Osteoblast (primary cell): ENCODE measurements at places on chromosomes 3 and 15. TPM values are rescaled to one million over a fixed set of nuclear protein-coding genes. Genes with fewer than 3 reads are reported as not detected.

EEF1AKMT4 gene
- 2.7 and 3.3 TPM in 2 replicates for total RNA-seq

PAK6 gene
- total RNA-seq = not detected in 2 replicates

KLHL25 gene
- total RNA-seq = 3.8 and 4.3 TPM in 2 replicates

ZBTB47 gene
- total RNA-seq = 39.2 and 41.3 TPM in 2 replicates

SLC22A14 gene
- 0.29 and 0.36 TPM in 2 replicates for total RNA-seq

SPCS1 gene
- 60.1 and 67.0 TPM in 2 replicates for total RNA-seq

MESP2 gene
- 0.72 and 1.5 TPM in 2 replicates for total RNA-seq

MEX3B gene
- 11.2 and 15.2 TPM in 2 replicates for total RNA-seq

SEMA7A gene
- total RNA-seq = 30.4 and 36.2 TPM in 2 replicates

GPR156 gene
- total RNA-seq = 0.88 and 1.4 TPM in 2 replicates

USP13 gene
- total RNA-seq = 9.4 and 12.7 TPM in 2 replicates

DUOX1 gene
- under 0.01 and 0.29 TPM in 2 replicates for total RNA-seq

COL8A1 gene
- total RNA-seq = 311 and 720 TPM in 2 replicates

DNA sequence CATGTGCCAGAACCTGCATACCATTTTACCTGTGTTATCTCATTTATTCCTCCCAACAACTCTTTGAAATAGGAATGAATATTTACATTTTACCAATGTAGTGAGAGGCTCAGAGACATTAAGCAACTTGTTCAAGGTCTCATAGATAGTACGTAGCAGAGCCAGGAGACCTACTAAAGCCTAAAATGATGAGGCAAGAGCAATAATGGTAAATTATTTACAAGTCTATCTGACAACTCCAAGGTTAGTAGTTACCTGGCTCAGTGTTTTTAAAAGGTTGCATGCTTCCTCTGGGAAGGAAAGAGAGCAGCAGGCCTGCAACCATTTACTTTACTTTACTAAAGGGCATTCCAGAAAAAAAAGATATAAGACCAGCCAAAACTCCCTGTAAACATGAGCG lies 103.0 kb downstream of the CFAP20DC start:
- DNase-seq = peak; percentile 5

GRCh38 chr3:48268381-48268935 lies 27.6 kb downstream of the ZNF589 start:
- no peak for DNase-seq

GRCh38 chr3:49295489-49296058 lies 18.5 kb upstream of the C3orf62 start:
- DNase-seq = no peak

- peak; percentile 84 for DNase-seq
Observed at GRCh38 chr3:195003006-195003892, 267.7 kb downstream of the XXYLT1 start.

DNA sequence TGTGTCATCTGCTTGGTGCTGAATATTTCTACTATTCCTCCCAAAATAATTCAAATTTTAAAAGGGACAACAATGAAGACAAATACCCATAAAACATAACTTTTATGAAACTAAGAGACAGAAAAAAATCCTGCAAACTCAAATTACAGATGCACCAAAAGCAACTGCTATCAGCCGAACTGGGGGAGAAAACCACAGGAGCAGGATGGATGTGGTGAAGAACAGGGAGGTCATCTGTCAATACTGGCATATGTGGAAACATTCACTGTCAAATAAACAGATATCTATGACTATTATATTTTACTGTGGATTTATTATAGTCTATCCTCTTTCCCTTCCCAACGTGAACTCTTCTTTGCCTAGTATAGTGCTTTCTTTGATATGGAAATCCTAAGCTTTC lies 53.3 kb upstream of the CPOX start:
- DNase-seq = no peak

DNA sequence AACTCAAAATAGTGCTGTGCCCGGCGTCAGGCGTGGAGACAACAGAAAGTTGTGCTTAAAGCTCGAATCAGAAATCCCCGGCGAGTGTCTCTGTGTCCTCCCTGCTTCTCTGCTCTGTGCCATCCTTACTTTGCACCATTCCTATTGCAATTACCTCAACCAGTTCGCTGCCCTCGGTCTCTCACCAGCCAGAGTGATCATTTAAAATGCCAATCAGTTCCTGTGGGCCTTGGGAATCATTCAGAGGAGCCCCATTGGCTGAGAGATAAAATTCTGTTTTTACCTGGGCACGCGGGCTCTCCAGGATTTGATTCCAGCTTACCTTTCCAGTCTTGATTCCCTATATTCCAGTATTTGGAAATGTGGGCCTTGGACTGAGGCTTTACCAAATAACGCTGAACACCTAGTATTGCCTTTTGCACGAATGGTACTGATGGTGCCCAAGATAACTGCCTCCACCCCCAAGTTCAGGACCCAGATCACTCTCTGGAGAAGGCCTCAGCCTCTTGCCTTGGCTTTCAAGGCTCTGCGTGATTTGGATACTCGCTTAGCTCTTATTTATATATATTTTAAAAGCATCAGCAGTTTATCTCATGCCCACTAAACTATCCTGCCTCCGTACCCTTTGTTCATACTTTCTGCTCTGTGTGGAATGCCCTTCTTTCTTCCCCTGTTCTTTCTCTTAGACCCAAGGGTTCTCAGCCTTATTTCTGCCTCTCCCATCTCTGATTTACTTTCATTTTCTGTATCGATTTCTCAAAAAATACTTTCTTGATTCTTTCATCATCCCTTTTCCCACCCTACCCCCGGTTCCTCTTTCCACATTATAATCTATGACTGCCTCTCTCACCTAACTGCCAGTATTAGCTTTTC lies 863 bp downstream of the PSMA4 start:
- DNase-seq = no peak

DNA sequence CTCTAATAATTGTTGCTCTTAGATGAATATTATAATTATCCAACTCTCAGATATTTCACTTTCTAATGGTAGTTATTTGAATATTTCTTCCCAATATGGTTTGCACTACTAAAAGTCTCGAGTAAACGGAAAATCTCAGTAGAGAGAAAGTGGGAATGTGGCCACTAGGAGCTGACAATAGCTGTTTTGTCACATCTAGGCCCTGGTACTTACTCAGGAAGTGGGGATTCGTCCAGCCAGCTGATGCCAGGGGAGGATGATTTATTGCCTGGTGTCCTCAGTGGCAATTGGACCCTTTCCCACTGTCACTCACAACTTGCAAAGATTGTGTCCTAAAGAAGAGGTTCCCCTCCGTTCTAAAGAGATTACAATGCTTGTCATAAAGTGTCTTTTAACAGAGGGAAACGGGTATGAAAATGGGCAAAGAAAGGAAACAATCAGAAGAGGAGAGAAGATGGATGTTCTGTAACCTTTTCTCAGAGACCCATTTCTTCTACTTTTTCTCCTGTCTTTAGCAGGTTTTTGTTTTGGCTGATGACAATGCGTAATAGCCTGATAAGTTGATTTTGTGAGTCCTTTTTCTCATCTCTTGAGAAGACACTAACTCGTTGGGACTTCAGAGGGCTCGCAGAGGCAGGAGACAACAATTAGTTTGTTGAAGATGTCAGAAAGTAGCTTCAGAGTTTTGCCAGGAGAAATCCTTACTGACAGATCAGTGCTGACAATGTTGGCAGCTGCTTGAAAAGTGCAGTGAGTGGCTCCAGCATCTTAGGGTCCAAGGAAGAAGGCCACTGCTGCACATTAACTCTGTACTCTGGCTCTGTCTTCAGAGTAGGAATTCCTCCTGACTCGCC lies 320.6 kb downstream of the MECOM start:
- no peak for DNase-seq

GRCh38 chr3:15977090-15977489 lies 179.3 kb upstream of the ANKRD28 start:
- peak; percentile 78 for DNase-seq

GRCh38 chr3:172181932-172182586 lies 142.7 kb downstream of the FNDC3B start:
- no peak for DNase-seq

DNA sequence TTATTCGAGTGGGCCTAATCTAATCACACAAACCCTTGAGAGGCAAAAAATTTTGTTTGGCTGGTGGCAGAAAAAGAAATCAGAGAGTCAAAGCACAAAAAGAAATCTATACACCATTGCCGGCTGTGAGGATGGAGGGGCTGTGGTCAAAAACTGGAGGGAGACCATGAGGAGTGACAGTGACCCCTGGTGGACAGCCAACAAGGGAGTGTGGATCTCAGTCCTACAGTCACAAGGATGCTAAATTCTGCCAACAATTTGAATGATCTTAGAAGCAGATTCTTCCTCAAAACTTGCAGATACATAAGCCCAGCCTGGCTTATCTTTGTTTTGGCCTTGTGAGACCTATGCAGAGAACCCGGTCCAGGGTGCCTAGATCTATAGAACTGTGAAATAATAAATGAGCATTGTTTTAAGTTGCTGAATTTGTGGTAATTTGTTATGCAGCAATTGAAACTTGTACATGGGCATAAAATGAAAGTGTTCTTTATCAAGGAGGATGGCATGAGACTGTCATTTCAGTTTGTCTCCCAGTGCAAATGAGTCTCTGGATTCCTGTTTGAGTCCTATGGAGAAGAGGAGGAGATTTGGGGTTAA lies 103.0 kb upstream of the ARHGEF26 start:
- DNase-seq = no peak

- DNase-seq = peak; percentile 95
Observed at GRCh38 chr15:83653639-83654378, at the start of gene ADAMTSL3. Gene ADAMTSL3 (plus strand): TSS chr15:83654123. CDS start chr15:83655762, 1,639 bp downstream.

DNA sequence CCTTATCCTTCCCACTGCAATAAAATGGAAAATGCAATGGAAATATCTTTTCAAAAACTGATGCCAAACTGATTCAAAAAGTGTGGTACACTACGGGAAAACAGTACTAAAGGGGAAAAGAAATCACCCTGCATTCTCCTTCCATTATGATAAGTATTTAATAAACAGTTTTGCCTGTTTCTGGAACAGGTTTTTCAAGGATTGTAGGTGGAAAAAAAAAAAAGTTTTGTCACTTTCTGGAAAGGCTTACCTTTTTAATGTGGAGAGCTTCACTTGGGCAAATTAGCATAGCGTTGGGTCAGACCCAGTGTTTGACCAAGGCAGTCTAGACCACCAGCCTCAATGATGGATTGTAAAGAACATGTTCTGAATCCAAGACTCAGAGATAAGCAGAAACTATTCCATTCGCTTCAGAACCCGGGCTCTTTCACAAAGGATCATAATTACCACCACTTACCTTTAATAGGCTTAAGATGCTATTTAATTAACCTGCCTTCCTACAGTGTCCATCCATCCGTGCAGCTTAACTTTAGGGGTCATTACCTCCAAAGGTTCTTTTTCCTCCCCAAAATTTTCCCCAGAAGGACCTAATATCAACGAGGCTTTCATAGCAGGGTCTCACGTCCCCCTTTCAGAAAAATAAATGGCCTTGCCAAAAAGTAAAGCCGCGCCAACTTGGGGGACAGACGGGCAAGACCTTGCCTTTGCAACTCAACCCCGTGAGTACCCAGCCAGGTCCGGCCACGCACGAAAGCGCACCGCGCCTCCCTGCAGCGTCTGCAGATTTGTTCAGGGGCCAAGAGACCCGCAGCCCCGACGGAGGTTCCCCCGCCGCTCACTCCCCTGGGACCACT lies 1.0 kb downstream of the DCBLD2 start:
- DNase-seq = peak; percentile 47

GRCh38 chr3:105773291-105773690 lies 95.5 kb downstream of the CBLB start:
- DNase-seq = no peak

- DNase-seq = no peak
Observed at GRCh38 chr3:66140106-66140505, 80.7 kb upstream of the SLC25A26 start.

GRCh38 chr15:100829457-100829856 lies 50.2 kb upstream of the ALDH1A3 start:
- DNase-seq = no peak

DNA sequence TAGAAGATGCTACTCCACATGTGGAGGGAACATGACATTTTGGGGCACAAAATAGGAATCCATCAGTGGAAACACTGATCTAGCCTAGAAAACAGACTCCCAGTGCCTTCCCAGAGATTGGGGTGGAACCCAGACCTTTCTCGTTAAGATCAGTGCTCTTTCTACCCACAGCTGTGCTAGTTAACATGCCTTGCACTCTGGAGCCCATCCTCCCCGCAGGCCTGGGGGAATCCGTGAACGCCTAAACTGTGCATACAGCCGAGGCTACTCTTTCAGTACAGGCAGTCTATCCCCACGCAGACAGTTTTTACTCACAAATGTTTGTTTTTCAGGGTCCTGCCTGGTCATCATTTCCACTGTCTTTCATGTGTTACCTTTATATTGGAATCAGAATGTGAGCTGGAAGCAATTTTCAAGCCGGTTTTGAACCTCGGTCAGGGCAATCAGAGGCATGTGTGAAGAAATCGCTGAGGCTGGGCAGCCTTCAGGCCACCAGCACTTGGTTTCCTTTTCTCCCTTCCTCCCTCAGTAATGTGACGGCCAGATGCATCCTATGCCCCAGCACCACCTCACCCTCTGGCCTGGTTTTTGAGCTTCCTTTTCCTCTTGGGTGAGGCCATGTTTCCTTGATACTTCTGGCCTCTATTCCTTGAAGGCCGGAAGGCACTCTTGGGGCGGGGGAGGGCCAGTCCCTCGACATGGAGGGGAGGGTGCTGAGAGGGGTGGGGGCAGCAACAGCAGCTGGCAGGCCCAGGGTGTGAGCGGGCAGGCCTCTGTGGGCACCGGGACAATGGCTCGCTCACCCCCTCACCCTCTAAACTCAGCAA lies 123.6 kb upstream of the GALNT15 start:
- no peak for DNase-seq

GRCh38 chr3:63803911-63804310 lies 15.2 kb upstream of the C3orf49 start:
- DNase-seq = no peak

DNA sequence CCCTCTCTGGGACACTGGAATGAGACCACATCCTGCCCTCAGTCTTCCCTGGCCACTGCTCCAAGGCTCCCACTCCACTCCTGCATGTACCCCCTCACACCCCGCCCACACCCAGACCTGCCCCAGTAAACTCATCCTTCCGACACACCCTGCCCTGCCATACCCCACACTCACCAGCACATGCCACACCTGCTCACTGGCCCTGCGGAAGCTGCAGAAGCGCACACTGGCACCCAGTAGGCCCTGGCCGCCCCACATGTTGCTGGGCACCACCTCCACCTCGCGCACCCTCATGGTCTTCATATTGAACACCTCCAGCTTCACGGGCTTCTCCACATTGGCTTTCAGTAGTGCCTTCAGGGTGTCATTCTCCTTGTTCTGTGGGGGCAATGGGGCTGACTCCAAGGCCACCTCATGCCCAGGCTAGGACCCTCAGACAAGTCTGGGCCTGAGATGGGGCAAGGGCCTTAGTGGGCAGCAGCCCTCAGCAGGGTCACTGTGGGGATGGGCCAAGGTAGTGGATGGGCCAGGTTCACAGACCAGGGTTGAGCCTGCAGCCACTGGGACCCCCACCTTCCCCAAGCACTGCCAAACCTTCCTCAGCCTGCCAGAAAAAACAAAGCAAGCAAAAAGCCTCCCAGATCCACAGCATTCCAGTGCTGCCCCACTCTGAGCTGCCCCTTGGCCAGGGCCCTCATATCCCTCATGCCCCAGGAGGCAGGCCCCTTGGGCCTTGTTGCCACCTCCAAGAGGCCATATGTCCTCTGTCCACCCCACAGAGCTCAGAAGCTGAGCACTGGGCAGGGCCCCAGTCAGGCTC lies 4.7 kb downstream of the GORASP1 start:
- peak; percentile 60 for DNase-seq

- peak; percentile 95 for DNase-seq
Observed at GRCh38 chr3:195895078-195895860, 13.1 kb downstream of the TNK2 start.

- no peak for DNase-seq
Observed at GRCh38 chr15:41692049-41692448, 31.8 kb downstream of the MGA start.

GRCh38 chr3:120094776-120095225 lies 554 bp upstream of the GSK3B start:
- peak; percentile 97 for DNase-seq
